SHP77 treated with DMSO at 0.1 percent for 48 hours (cell line): ENCODE measurements at places on chromosomes 3 and 15.

- no peak for DNase-seq
Observed at GRCh38 chr3:86180696-86181095, 810.3 kb downstream of the VGLL3 start.

- DNase-seq: no peak
Observed at GRCh38 chr15:40836020-40836419, 7.5 kb upstream of the PPP1R14D start.

- DNase-seq: no peak
Observed at GRCh38 chr3:155270485-155271342, 22.8 kb downstream of the STRIT1 start.

GRCh38 chr15:81000624-81001151 is at the start of gene TLNRD1:
TLNRD1 (plus strand) TSS chr15:81000923; CDS start chr15:81002272, 1,349 bp downstream.
- peak; percentile 42 for DNase-seq

GRCh38 chr15:83602021-83602420 is 51.9 kb upstream of the ADAMTSL3 start:
- DNase-seq: no peak

GRCh38 chr3:146280864-146281263 is 30.0 kb upstream of the PLSCR4 start:
- no peak for DNase-seq

- no peak for DNase-seq
Observed at GRCh38 chr3:42807929-42808328, 1.3 kb upstream of the ACKR2 start.

GRCh38 chr3:143472731-143473523 is 353.4 kb downstream of the CHST2 start:
- no peak for DNase-seq

DNA sequence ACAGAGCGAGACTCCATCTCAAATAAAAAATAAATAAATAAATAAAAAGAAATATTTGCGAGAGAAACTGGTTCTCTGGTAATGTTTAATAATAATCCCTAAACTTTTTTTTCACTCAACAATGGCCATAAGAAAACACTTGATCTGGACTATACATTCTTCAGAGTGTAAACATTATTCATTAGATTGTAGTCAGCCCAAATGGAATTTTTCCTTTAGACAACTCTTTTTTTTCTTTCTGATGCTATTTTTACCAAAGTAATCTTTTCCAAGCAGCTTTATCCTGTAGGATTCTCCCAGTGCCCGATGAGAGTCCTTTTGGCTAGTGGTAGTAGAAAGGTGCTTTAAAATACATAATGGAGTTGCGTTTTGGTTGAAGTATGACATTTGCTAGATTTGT is 90.4 kb downstream of the NEDD4 start:
- DNase-seq: no peak

- DNase-seq: no peak
Observed at GRCh38 chr3:46742992-46743585, 25.4 kb upstream of the PRSS50 start.

DNA sequence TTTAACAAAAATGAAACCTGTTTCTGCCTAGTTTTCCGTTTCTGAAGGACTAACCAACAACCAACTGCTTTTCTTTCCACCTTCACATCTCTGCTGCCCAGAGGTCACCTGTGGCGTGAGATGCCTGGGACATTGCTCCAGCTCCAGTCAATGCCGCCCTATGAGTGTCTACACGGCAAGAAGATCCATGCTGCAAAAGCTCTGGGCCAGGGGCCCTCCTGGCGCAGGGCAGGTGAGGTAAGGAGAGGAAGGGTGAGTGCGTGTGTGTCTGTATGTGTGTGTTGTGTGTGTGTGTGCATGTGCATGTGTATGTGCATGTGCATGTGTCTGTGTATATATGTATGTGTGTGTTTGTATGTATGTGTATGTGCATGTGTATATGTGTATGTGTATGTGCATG is 131.4 kb downstream of the NSMCE3 start:
- DNase-seq: no peak

- DNase-seq: no peak
Observed at GRCh38 chr15:24752354-24752753, 76.8 kb downstream of the NPAP1 start.

DNA sequence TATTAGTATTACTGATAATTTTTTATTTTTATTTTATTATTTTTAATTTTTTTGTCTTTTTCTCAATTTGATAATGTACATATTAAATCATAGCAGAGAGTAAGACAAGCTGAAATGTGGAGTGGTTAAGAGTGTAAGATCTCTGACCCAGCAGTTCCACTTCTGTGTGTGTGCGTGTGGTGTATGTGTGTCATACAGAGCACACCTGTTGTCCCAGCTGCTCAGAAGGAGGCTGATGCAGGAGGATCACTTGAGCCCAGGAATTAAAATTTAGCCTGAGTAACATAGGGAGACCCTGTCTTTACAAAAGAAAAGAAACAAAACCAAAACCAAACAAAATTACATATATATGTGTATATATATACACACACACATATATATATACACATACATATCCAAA is 1.4 kb upstream of the CIDEC start:
- peak; percentile 25 for DNase-seq

GRCh38 chr3:136772709-136773108 is 20.5 kb upstream of the STAG1 start:
- no peak for DNase-seq

DNA sequence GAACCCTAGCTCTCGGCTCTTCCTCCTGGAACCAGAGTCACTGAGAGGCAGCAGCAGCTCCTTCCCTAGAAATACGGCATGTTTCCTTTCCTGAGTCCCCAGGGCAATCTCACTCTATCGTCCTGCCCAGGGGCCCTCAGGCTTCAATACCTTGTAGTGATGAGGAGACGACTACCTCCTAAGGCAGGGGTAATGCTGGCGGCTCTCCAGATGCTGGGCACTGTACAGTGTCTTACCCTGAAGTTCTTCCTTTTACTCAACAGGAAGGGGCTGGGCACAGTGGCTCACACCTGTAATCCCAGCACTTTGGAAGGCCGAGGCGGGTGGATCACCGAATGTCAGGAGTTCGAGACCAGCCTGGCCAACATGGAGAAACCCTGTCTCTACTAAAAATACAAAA is 13.5 kb downstream of the TMEM44 start:
- no peak for DNase-seq

- peak; percentile 91 for DNase-seq
Observed at GRCh38 chr3:177640319-177640965, 443.2 kb upstream of the TBL1XR1 start.

DNA sequence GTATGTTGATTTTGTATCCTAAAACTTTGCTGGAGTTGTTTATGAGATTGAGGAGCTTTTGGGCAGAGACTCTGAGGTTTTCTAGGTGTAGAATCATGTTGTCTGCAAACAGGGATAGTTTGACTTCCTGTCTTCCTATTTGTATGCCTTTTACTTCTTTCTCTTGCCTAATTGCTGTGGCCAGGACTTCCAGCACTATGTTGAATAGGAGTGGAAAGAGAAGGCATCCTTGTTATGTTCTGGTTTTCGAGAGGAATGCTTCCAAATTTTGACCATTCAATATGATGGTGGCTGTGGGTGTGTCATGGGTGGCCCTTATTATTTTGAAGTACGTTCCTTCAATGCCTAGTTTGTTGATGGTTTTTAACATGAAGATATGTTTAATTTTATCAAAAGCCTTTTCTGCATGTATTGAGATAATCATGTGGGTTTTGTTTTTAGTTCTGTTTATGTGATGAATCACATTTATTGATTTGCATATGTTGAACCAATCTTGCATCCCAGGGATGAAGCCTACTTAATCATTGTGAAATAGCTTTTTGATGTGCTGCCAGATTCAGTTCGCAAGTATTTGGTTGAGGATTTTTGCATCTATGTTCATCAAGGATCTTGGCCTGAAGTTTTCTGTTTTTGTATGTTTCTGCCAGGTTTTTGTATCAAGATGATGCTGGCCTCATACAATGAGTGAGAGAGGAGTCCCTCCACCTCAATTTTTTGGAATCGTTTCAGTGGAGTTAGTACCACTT is 188.1 kb downstream of the MINAR1 start:
- DNase-seq: no peak

DNA sequence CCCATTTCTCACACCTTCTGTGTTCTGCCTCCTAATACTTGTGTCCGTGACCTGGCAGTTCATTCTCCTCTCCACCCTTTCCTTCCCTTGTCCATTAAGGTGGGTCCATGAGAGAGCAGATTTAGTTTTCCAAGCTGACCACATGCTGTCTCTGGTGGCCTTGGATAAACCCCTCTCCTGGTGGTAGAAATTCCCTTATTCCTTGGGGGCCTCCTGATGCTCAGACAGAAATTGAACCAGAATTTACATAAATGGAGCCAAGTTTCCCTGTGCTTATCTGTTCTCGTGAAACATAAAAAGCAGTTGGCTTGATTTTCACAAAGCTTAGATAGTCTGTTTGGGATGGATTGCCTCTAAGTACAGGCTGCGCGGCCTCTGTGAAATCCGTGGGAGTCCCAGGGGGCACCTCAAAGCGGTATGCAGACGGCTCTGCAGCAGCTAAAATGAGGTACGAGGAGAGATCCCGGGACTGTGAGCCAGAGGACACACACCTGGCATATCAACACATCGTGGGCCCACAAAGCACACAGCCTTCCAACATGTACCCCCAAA is 101.0 kb upstream of the NMNAT3 start:
- no peak for DNase-seq

GRCh38 chr3:152834776-152835600 is at the start of gene P2RY1:
P2RY1 (plus strand) TSS chr3:152835131; CDS start chr3:152835783, 652 bp downstream.
- DNase-seq: no peak

GRCh38 chr15:67372986-67373675 is 118.5 kb downstream of the IQCH start:
- DNase-seq: no peak

- no peak for DNase-seq
Observed at GRCh38 chr3:110579840-110580550, 491.6 kb upstream of the NECTIN3 start.

- no peak for DNase-seq
Observed at GRCh38 chr15:89175617-89176191, 45.7 kb downstream of the RLBP1 start.

- no peak for DNase-seq
Observed at GRCh38 chr3:24270204-24270691, 224.4 kb downstream of the THRB start.

- DNase-seq: no peak
Observed at GRCh38 chr3:61043156-61043555, 208.1 kb downstream of the FHIT start.

DNA sequence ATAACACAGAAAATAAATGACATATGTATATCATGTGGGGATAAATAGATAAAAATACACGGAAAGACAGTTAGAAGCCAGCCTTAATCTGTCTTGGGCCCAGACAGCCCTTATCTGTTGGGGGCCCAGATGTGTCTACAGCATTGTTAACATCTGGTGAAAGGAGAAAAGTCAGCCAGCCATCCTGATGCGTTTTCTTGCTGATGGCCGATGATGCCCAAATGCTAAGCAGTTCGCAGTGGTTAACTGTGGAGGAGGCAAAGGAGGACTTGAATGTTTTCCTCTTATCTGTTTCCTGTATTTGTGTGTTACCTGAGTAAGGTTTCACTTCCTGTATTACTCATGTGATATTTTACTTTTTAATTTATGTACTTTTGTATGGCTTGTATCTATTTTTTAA is 46.2 kb downstream of the NOX5 start:
- no peak for DNase-seq

GRCh38 chr15:75832114-75832513 is 11.1 kb upstream of the UBE2Q2 start:
- no peak for DNase-seq

- DNase-seq: no peak
Observed at GRCh38 chr3:129121792-129122411, at the start of gene RAB43. RAB43 (minus strand) TSS chr3:129121804; CDS start chr3:129121489, 315 bp downstream.

- no peak for DNase-seq
Observed at GRCh38 chr3:194058189-194058571, 77.8 kb upstream of the HES1 start.

- DNase-seq: no peak
Observed at GRCh38 chr3:124442463-124442862, 287.8 kb upstream of the UMPS start.

DNA sequence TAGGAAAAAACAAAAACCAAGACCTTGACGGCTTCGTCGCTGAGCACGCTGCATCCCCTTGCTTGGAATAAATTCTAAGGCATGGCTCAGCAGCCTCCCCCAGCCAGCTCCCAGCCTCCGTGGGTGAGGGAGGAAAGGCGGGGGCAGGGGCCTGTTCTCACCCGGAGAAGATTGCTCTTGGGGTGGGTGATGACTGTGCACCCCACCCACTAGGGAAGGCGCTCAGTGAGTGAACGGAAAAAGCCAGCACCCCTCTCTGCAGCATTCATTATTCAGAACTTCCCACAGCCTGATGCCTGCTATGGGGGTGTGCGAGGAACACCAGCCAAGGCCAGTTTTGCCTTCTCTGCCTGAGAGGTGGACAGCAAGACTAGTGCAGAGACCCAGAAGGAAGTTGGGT is 19.3 kb upstream of the NTRK3 start:
- no peak for DNase-seq

- DNase-seq: peak; percentile 78
Observed at GRCh38 chr3:15113471-15113870, 14.5 kb upstream of the RBSN start.

DNA sequence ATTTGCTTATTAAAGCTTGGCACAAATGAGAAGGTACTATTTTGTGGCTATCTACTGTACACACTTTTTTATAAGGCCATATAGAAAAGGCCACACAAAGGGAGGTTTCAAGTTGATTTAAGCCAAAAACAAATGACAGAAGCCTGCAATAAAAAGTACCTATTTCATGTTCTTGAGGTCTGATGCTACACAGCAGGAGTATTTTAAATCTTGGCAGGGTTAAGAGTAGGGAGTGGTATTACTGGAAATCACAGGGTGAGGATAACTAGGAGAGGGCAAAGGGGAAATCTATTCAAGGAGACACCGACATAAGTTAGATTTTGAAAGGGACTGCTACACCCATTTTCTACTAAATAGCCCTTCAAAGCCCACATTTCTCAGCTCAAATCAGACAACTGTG is 146.2 kb downstream of the GREM1 start:
- DNase-seq: no peak

DNA sequence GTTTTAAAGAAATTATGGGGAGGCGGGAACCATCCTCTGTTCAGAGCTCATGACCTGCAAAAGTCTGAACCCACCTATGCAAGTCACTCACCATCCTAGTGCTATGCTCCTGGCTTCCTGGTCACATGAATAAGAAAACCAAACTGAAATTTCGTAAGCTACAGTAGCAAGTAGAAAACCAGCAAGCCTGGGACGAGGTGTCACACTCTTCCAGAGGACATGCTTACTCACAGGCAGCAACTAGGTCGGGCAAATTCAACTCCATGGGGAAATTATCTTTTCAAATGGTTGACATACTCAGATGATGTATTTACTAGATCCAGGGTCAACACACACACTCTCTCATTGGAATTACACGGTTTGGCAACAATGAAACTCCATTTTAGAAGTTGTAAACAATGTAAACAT is 31.3 kb downstream of the LDHAL6B start:
- DNase-seq: no peak

DNA sequence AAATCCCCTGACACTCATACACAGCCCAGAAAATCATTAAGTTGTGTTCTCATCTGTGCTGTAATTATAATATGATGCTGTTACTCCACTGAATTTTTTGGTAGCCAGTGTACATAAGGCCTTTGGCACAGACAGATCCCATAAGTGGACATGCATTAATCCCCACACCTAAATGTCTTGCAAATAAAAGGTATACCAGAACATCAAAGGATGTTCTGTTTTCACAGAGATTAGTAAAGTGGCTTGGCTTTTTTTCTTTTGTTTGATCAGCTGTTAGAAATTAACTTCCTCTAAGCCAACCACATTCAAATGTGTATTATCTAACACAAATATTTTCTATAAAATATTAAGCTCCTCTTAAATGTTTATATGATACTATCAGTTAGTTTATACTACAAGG is 2.7 kb downstream of the SST start:
- peak; percentile 82 for DNase-seq
